ENCODE measurements at places on chromosomes 1 and 21.

DNA sequence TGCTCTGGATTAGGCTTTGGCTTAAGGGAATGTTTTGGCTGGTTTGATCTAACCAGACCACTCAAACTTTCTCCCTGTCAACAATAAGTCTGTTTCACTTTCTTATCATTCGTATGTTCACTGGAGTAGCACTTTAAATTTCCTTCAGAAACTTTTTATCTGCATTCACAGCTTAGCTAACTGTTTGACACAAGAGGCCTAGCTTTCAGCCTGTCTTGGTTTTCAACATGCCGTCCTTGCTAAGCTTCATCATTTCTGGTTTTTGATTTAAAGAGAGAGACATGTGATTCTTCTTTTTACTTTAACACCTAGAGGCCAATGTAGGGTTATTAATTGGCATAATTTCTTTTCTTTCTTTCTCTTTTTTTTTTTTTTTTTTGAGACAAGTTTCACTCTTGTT is 14.9 kb upstream of the CYB5R1 start:
- no peak for DNase-seq

- no peak for DNase-seq
Measured at GRCh38 chr1:76826072-76826845, 41.0 kb upstream of the ST6GALNAC5 start.

DNA sequence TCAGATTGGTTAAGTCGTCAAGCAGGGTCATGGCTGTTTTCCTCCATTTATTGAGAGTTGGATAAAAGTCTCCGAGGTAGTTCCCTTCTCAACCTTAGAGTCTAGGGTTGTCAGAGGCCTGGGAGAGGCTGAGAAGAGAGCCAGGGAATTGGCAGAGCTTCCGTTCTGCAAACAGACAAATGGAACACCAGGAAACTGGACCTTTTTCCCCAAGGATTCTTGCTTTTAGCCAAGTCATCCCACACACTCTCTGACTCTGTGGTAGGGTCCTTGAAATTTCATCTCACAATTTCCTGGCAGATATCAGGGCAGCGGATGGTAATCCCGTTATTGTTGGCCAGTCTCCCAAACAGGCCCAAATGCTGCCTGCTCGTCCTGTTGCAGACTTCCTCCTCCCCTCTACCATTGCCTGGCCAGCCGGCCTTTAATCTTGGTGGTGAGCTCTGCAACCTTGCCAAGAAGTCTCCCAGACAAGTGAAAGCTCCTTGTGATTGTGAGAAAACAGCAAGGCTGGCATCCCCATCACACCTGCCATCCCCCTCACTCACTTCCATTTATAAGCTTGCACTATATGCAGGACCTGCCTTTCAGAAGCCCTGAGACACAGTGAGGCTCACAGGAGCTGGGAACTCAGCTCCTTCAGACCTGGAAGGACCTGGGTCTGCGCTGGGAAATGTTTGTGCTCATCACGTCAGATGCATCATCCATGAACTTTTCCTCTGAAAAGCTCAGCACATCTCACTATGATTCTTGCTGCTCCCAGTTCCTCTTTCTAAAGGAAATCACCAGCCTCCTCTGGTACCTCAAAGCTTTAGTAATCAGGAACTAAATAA is 13.7 kb upstream of the SRP9 start:
- no peak for DNase-seq

DNA sequence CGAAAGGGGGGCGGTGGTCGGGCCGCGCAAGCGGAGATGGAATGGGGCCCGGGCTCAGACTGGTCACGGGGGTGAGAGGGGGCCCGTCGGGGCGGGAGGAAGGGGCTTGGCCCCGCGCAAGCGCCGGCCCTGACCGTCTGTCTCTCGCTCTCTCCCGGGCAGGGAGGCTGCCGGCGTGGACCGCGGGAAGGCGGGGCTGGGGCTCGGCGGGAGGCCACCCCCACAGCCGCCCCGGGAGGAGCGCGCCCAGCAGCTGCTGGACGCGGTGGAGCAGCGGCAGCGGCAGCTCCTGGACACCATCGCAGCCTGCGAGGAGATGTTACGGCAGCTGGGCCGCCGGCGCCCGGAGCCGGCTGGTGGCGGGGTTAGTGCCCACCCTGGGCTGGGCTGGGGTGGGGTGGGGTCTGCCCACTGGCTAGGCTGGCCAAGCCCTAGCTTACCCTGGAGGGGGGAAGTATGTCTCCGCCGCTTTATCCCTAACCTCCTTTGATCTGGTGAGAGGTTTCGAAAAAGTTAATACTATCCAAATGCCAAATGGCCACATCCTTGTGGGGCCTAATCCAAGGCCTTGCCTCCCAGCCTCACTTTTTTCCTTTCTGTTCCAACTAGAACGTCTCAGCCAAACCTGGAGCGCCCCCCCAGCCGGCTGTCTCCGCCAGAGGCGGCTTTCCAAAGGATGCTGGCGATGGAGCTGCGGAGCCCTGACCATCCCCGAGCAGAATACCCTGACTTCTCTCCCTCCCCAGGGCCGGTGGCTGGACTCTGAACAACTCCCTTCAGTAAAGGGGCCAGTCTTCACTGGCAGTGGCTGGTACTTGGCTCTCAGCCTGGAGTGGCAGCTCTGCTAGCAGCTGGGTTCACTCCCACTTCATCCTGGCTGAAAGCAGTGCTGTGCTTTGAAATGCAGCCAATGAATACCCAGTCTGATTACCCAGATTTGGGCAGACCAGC is 636 bp upstream of the YRDC start:
- DNase-seq: no peak

GRCh38 chr21:46048926-46049889 is 48.7 kb upstream of the COL6A2 start:
- no peak for DNase-seq

GRCh38 chr1:63748641-63749040 is 25.2 kb upstream of the ROR1 start:
- no peak for DNase-seq

DNA sequence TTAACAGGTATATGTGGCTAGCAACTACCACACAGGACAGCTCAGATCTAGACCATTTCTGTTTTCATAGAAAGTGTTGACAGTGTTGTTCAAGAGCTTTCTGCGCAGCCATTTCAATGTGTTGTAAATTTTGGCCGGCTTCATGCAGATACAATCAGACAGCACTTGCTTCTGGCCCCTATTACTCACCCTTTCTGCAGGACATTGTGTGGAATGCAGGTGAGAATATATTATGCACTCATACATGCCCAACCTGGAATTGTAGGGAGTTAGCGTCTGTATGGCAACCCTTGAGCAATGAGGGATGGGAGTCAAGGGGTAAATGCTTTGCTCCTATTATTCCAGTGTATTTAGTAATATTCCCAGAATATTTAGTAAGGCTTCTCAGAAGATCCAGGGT is 180.9 kb upstream of the PLXNA2 start:
- no peak for DNase-seq

DNA sequence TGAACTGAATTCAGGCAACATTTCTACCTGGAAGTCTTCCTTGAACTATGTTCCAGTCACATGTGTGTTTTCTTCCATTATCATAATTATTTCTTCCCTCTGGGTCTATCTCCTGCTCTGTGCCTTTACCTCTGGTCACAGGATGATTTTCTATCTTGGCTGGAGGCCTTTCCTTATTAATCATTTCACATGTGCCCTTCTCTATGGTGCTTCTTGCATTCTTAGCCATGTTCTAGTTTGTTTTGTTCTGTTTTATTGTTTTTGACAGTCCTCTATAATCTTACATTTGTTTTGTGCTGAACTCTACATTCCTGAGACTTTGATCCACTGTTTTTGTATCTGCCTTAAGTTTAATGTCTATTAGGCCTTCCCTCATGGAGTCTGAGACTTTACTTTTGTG is 51.0 kb downstream of the SGIP1 start:
- no peak for DNase-seq

DNA sequence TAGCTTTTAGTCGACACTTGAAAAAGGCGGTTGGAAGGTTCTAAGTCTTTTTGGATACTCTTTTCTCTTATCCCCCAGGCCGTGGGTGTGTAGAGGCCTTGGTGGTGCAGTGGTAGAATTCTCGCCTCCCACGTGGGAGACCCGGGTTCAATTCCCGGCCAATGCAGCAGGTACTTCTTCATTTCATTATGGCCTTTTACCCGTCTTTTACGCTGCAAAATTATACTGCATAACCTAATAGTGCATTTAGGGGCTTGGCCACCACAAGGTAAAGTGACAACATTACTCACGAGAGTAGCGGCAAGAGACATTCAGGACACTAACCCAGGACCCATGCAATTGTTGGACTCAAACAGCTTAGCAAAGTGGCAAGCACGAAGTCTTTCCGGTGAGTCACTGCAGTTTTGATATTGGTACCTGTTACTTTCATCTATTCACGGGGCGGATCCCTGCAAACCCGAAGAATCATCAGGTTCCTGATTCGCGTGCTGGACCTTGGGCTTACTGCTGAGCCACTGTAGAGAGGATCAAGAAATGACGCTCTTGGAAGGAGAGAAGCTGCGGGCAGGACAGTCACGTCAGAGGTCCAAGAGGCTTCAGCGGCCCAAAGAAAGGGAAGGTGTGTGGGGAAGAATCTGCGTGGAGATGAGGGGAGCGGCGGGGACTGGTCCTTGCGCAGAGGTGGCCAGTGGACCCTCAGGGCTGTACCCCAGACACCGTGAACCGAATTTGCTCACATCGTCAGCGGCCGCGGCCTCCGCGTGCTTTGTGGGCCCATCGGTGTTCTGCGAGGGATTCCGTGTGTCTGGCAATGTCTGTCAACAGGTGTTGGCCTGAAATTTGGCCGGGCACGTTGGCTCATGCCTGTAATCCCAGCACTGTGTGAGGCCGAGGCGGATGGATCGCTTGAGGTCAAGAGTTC is 12.9 kb upstream of the RNU1-4 start:
- no peak for DNase-seq

DNA sequence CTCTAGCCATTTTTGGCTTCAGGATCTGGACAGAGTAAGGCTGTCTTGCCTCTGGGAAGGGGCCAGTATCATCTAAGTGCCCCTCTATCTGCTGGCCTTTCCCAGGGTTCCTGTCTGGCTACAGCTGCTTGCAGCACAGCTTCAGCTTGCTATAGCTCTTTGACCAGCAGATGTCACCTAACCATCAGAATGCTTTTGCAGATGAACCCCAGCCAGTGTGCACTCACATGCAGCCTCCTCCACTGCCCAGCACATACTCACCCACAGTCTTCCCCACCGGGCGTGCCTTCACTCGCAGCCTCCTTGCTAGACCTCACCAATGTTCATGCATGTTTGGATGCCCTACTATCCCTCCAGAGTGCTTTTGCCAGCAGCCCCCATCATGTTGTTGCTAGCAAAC is 769.0 kb downstream of the BRINP3 start:
- DNase-seq: no peak

DNA sequence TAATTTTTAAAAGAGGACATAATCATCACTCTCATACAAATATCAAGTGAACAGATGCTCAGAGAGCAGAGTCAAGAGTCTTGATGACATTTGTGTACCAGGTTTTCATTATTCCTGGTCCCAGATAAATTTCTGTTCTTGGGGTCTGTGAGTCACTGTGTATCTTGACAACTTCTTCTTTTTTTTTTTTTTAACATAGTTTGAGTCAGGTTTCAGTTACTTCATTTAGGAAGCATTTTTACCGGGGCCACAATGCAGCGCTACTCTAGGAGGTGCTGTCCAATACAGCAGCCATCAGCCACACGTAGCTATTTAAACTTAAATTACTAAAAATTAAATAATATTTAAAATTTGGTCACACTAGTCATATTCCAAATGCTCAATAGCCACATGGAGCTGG is 188.1 kb upstream of the SAMSN1 start:
- DNase-seq: no peak

GRCh38 chr1:214103778-214104177 is 116.0 kb downstream of the PROX1 start:
- DNase-seq: no peak

DNA sequence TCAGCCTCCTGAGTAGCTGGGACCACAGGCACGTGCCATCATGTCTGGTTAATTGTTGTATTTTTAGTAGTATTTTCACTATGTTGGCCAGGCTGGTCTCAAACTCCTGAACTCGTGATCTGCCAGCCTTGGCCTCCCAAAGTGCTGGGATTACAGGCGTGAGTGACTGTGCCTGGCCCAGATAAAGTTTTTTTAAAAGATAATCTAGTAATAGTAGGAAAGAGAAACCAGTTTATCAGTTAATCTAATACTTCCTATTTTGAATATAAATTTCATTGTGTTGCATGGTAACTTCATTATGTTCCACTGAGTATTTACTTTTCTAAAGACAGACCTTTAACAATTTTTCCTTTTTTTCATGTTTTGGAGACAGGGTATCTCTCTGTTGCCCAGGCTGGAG is 10.0 kb downstream of the RABGAP1L start:
- DNase-seq: no peak

DNA sequence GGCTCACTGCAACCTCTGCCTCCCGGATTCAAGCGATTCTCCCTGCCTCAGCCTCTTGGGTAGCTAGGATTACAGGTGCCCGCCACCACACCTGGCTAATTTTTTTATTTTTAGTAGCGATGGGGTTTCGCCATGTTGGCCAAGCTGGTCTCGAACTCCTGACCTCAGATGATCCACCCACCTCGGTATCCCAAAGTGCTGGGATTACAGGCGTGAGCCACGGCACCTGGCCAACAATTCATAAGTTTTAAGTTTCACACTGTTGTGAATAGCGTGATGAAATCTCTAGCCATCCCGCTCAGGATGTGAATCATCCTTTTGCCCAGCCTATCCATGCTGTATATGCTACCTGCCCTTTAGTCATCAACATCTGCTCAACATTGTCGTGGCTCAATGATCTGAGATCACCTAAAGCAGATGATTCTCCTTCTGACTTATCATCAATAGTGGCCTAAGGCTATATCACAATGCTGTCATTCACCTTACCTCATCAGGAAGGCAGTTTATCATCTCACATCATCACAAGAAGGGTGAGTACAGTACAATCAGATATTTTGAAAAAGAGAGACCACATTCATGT is 2.6 kb downstream of the PFDN2 start:
- DNase-seq: no peak

- no peak for DNase-seq
Measured at GRCh38 chr1:186188004-186188539, 187.0 kb downstream of the TPR start.

DNA sequence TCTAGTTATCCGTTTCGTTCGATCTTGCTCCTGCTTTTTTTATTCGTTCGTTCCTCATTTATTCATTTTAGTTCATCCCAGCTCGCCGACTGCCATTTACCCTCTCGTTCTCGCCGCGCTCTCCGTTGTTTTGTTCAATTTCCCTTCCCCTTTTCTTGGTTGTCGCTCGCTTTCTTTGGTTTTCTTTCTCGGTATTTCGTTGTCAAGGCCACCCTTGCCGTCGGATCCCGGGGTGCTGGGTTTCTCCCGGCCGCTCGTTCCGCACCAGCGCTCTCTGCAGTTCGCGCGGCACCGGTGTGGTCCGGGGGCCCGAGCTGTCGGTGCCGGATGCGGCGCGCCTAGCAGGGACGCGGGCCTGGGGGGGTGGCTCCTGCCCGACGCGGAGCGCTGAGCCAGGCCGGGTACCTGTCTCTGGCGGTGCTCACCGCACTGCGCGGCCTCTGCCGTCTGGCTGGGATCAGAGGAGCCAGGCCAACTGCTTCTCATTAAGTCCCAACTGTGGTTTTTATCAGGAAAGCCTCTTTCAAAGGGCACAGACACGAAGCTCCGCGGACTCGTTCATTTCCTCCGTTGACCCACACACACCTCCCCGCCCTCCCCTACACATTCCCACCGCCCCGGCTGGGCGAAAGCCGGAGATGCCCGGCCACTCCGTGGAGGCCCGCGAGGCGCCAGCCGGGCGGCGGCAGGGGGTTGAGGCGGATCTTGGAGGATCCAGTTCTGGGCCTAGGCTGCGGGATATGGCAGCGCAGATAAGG is 1.6 kb downstream of the ALX3 start:
- no peak for DNase-seq

- DNase-seq: no peak
Measured at GRCh38 chr1:224328644-224329043, 1.3 kb downstream of the NVL start.

GRCh38 chr1:92277105-92277723 is 21.6 kb downstream of the GLMN start:
- DNase-seq: no peak
